ENCODE measurements at places on chromosomes 6 and 20.
A peak's percentile ranks its signal among the peaks of the same experiment; 100 is the strongest.

GRCh38 chr6:53603386-53604116 is 58.6 kb upstream of the GCLC start:
- peak; percentile 68 for DNase-seq

GRCh38 chr6:152012227-152012626 is 204.7 kb downstream of the ESR1 start:
- DNase-seq: no peak

GRCh38 chr6:140036196-140036595 is 661.7 kb upstream of the CITED2 start:
- no peak for DNase-seq

GRCh38 chr6:84772428-84773132 is 8.2 kb upstream of the TBX18 start:
- no peak for DNase-seq

DNA sequence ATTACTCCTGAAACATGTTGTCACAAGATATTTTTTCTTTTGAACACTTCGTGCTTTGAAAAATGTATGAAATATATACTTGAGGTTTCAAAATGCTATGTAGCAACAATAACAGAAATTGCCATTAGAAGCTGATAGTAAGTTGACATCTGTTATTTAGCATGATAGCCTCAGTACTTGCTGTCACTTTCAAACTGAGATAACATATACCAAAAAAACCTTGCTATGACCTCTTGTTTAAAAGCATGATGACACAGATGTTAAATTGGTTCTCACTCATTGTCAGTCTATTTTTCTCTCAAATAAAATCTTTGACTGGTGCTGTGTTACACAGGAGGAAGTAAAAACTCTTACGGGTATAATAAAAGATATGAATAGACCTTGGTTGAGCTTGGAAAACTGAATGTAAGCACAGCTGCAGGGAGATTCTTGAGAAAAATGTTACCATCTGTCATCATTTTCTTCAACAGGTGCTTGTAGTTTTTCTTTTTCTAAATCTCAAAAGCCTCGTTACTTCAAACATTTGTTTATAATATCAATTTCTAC is 18.6 kb downstream of the MOXD1 start:
- no peak for DNase-seq

GRCh38 chr6:87618531-87618930 is 28.6 kb downstream of the ORC3 start:
- DNase-seq: no peak

DNA sequence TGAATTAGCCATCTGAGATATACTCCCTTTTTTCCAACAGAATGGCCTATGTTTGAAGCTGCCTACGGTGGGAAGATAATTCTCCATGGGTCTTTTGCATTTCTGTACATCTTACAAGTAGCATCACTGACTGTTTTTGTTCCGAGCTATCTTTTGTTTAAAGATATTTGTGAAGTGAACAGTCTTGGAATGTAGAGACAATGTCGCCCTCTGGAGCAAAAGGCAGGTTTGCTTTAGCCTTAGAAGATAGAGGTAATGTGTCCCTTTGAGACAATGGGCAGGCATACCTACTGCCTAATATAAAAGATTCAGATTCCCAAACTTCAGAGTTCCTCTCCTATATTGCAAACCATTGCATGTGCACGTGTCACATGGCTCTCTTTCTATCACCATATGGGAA is 347.8 kb upstream of the CNR1 start:
- DNase-seq: no peak

DNA sequence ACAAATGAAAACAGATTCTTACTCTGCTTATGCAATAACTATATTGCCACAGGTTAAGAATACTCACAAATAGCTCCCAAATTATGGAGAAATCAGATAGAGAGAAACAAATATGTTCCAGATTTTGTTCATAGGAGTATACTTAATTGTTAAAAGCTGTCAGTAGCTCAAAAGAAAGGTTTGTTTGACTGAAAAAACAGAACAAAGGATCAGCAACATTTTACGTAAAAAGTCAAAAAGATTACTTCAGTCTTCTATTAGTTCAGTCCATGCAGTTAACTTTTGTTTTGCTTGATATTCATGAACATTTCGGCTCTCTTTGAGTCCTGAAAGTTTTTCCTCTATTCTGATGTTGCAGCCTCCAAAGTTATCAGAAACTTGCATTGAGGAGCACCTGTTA is 13.4 kb upstream of the NANP start:
- DNase-seq: no peak

DNA sequence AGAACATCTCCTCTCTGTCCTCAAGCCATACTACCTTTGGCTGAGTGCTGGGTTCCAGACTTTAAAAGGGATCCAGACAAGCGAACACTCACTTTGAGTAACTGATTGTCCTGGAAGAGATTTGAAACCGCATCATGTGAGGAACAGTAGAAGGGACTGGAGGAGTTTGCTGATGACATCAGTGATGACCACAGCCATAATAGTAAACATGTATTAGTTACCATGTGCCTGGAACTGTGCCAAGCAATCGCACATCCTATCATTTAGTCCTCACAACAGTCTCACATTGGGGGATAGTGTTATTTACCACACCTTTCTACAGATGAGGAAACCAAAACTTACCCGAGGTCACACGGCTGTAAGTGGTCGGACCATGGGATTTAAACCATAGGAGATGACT is 39.8 kb downstream of the ARMC2 start:
- DNase-seq: no peak

GRCh38 chr6:15555101-15556038 is 107.5 kb downstream of the DTNBP1 start:
- DNase-seq: no peak

DNA sequence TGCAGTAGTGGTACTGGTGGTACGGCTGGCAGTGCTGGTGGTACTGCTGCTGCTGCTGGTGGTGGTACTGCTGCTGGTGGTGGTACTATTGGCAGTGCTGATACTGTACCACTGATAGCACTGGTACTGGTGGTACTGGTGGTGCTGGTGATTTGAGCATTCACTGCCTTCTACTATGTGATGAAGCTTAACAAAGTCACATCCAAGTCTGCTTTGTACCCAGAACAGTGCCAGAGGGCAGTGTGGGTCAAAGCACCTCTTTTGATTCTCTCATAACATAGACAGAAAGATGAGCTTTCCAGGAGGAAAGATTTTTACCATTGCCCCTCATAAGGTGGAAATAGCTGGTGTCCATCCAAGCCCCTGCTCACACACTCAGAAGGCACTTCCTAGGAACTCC is 48.7 kb downstream of the ANKRD6 start:
- DNase-seq: no peak

DNA sequence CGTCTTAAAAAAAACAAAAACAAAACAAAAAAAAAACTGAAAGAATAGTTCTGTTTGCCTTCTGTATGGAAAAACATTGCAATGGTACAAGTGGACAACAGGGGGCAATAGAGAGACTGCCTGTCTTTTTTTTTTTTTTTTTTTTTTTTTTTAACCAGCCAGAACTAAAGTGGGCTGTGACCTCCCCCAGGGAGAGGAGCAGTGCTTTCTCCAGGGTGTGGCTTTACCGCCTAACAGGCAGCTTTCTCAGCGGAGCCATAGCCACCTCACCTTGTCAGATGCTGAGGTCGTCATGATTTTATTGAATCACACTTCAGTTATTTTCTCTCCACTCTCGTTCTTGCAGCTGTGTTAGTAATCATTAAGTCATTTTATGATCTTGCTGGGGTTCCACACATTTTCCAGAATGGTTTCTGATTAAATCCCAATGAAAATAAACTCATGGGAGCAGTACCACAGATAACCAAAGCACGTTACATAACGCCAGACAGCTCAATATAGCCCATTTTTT is 78.4 kb downstream of the GMPR start:
- DNase-seq: peak; percentile 21

DNA sequence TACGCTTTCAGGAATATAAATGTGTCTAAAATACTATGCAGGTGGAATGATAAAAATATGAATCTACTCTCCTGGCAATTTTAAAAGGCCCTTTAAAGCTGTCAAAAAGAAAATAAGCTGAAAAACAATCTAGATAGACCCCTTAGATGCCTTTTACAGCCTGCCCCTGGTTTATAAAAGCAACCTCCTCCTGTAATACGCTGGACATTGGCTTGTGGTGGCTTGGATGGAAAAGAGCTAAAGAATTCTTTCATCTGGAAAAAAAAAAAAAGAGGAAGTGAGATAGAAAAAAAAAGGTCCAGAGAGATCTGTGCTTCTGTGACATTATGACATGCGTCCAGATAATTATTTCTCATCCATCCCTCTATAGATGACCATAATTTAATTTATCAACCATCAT is 115.9 kb upstream of the NRSN1 start:
- DNase-seq: no peak

DNA sequence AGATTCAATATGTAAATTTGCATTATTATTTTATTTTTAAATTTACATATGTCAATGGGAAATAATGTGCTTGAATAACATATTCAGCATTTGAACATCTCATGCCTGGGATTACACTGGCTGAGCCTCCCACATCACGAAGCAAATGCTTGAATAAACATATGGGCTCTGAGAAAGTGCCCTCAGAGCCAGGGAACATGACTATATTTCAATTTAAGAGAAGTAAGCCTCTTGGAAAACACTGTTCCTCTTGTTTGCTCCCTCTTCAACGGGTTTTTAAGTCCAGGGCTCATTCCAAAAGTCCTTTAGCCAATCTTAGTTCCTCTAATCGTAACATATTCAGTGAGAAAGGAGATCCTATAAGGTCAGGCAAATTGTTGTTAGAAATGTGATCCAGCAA is 122.0 kb downstream of the GMPR start:
- no peak for DNase-seq

DNA sequence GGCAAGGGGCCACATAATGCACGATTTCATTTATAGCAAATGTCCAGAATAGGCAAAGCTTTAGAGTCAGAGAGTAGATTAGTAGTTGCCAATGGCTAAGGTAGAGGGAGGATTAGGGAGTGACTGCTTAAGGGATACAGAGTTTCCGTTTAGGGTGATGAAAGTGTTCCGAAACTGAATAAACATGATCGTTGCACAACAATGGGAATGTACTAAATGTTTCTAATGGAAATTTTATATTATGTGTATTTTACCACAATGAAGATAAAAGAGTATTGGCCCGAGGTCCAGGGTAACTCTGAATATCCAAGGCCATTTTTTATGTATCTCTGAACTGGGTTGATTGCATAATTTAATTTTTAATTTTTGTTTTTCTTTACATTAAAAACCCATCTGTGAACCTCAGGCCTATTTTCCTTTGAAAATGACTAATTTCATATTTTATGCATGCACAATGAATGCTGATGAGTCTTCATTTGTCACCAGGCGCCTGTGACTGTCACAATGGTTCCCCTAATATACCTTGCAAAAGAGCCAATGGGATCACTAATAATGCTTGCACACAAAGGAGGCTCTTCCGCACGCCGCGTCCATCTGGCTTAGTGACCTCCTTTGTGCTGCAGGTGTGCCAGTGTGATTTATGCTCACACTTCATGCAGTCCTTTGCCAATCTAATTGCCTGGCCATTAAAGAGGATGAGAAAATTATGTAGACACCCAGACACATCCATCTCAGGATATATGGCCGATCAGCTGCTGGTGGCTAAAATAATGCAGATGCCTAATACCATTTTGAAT is 612.5 kb downstream of the CDH26 start:
- DNase-seq: no peak

GRCh38 chr6:137013738-137014602 is 30.8 kb downstream of the IL20RA start:
- no peak for DNase-seq

GRCh38 chr20:46638134-46638897 is 12.9 kb downstream of the SLC13A3 start:
- DNase-seq: no peak

DNA sequence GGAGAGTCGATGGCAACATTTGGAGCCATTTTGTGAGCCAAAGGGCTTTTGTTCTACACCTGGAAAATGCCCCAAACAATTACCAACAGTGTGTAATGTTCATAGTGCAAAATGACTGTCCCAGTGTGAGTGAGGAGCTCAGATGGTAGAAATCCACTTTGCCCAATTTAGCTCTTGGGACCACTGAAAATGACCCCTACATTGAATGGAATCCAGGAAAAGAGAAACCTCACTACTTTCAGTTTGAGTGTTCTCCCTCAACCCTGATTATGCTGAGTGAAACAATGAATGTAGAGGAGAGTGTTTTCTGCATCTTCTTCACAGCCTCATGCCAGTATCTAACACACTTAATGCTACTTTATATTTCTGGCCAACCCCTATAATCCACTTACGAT is 84.9 kb upstream of the NRN1 start:
- DNase-seq: no peak

DNA sequence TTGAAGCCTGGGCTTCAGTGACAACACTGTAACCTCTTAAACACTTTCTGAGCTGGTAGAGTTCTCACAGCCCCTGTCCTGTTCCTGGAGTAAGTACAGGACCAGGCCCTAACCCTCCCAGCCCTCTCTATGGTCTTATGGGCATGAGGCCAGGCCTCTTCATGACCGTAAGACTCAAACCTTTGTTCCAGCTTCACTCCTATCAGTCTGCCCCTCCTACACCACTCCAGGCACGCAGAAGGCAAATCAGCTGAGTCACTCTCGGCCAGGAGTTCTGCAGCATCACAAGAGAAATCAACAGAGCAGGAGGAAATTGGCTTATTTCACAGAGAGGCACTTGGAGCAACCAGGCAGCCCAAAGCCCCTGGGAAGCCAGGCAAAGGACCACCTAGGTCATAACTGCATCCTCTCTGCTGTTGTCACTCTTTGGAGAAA is 25.3 kb upstream of the CHD6 start:
- no peak for DNase-seq

Data from NCI-H446 (cell line).